ENCODE measurements at places on chromosomes 4 and X. TPM values are rescaled to one million over a fixed set of nuclear protein-coding genes. Genes with fewer than 3 reads are reported as not detected.

NR3C2 gene
- 0.73 TPM for total RNA-seq

GRCh38 chrX:1392376-1393068, 609 bp upstream of the SLC25A6 start:
- H3K36me3 ChIP-seq: peaks cover 6% of the 10 kb centered on the region
- peaks cover 19% of the 10 kb centered on the region for H3K4me1 ChIP-seq
- H3K27me3 ChIP-seq: no peaks in the 10 kb centered on the region
- peak overlapping the region; percentile 92 for H3K4me3 ChIP-seq

- no peak overlapping the region for H3K27ac ChIP-seq
- DNase-seq: no peak
- H3K4me3 ChIP-seq: no peak overlapping the region
Measured at GRCh38 chrX:68758671-68759070, 70.2 kb upstream of the EFNB1 start.

- DNase-seq: no peak
- H3K36me3 ChIP-seq: no peaks in the 10 kb centered on the region
- no peaks in the 10 kb centered on the region for H3K4me1 ChIP-seq
- H3K27ac ChIP-seq: no peak overlapping the region
- H3K27me3 ChIP-seq: peaks cover 11% of the 10 kb centered on the region
Measured at GRCh38 chr4:5144384-5144783, 93.1 kb downstream of the STK32B start.
